ENCODE measurements at places on chromosomes 6 and 20. TPM values are rescaled to one million over a fixed set of nuclear protein-coding genes. Genes with fewer than 3 reads are reported as not detected.

The ZNF831 gene
- 0.31 TPM for polyA plus RNA-seq

The QKI gene
- 8.0 TPM for polyA plus RNA-seq

The TRIM10 gene
- not detected for polyA plus RNA-seq

The LY6G6C gene
- not detected for polyA plus RNA-seq

The HSPA12B gene
- 3.0 TPM for polyA plus RNA-seq

The TINAG gene
- polyA plus RNA-seq = not detected

The TFAP2C gene
- 10.9 TPM for polyA plus RNA-seq

The NXT1 gene
- polyA plus RNA-seq = 24.8 TPM

The ANKRD66 gene
- polyA plus RNA-seq = not detected

The IYD gene
- polyA plus RNA-seq = 0.68 TPM

The RIPPLY2 gene
- polyA plus RNA-seq = not detected

The BNIP5 gene
- polyA plus RNA-seq = 3.8 TPM

The PAQR8 gene
- 5.2 TPM for polyA plus RNA-seq

The TMEM244 gene
- polyA plus RNA-seq = not detected

The HLA-F gene
- 17.2 TPM for polyA plus RNA-seq

The NRN1 gene
- 3.0 TPM for polyA plus RNA-seq
